ENCODE measurements at places on chromosomes 7 and 10.

GRCh38 chr7:149509774-149510173 lies 12.2 kb upstream of the ZNF746 start:
- no peak for DNase-seq

DNA sequence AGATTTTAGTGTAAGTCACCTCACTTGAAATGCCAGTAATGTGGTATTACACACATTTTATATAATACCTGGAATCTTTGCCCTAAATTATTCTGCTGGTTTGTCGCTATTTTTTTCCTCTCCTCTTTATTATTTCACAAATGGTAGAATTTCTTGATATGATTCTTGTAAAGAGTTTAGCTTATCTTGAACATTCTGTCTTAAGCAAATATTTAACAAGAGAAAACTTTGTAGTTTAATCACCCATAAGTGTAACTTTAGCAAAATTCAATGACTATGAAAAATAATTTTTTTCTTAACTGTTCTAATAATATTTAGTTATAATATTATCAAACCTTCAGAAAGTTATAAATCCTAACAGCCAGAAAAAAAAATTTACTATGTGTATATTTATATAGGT lies 56.7 kb downstream of the NHLRC2 start:
- no peak for DNase-seq

GRCh38 chr7:45500257-45500656 lies 73.9 kb upstream of the ADCY1 start:
- no peak for DNase-seq

DNA sequence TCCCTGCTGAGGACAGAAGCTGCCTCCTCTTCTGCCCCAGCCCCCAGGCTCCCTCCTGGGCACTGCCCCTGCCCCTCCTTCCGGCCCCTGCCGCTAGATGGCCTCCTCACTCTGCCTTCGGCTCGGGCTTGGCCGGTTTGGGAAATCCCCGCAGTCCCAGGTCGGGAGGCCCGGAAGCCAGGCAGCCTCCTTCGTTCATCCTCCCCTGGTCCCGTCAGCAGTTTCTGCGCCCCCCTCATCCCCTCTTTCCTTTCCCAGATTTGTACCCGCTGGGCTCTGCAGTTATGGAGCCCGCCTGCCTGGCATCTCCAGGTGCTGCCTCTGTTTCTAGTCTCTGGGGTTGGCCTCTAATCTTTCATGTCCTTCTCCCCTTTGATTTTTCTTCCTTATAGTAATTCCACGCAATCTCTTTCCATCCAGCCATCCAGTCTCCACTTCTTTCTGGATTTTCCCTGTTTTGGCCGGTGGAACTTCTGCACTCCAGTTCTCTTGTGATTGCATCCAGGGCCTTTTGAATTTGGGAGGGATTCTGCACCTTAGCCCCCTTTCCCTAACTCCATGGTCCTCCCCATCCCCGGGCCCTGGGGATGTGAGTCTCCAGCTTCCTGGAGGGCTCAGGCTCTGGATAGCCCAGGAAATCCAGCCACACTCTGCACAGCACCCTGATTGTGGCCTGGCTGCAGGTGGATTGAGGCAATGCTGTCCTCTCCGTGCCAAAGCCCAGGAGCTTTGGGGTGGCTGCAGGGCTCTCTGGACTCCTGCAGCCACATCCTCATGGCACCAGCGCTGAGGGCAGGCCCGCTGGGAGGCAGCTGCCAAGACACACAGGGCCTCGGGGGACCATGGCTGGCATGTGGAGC lies 3.3 kb upstream of the SHH start:
- no peak for DNase-seq

DNA sequence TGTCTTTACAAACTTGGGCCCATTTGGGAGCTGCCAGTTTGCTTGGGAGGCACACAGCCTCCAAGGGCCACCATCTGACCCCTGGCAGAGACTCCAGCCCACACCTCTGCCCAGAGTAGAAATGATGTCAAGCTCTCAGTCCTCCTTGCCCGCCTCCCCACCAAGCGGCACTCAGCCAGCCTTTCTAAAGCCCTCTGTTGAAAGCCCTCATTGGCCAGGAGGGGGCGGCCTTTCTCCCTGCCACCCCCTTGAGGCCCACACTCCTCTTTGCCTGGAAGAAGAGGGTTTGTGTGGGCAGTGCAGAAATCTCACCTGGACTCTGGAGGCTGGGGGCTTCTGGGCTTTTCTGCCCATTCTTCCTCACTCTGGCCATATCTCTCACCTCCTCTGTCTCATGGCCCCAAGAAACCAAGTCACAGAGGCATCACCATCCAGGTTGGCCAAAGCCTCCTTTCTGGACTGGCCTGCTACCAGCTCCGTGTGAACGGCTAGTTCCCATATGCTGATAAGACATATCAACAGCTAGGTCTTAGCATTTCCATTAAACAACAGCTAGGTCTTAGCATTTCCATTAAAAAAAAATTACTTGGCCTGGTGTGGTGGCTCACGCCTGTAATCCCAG lies 36.1 kb downstream of the UBTD1 start:
- no peak for DNase-seq

DNA sequence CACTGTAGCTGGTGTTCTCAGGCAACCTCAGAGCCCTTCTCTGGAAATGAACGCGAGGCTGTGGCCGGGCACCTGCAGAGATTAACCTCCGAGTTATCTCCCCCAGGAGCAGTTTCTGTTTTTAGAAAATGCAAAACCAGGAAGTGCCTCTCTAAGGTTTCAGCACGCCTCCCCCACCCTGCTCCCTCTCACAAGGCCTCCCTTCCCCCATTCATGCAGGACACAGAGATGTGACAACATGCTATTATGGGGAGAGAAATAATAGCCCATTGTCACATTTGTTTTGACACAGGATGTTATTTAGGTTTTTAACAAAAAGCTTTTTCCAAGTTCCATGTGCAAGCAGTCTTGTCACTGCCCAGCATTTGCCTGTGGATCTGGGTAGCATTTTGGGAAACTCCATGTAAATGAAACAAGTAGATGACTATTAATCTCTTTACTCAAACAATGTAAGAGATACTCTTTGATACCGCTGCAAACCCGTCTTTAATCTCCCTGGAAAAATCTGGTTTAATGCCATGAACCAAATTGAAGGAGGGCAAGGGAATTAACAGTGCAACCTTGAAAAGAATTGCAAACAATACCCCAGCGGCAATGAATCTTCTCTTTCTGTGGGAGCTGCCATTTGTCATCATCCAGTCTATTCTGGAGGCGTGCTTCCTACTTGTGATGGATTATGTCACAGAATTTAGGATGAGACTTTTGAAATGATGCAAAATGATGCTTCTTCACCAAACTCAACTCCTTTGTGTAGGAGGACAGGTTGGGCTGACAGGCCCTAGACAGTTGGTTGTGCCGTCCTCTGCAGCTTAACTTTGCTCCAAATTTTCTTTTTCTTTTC lies 86.5 kb upstream of the NMT2 start:
- no peak for DNase-seq

- no peak for DNase-seq
Measured at GRCh38 chr7:93212881-93213280, 13.4 kb downstream of the HEPACAM2 start.

GRCh38 chr7:119935418-119936025 lies 337.5 kb upstream of the KCND2 start:
- DNase-seq = no peak

GRCh38 chr10:75875740-75876139 lies 444.3 kb downstream of the LRMDA start:
- no peak for DNase-seq

DNA sequence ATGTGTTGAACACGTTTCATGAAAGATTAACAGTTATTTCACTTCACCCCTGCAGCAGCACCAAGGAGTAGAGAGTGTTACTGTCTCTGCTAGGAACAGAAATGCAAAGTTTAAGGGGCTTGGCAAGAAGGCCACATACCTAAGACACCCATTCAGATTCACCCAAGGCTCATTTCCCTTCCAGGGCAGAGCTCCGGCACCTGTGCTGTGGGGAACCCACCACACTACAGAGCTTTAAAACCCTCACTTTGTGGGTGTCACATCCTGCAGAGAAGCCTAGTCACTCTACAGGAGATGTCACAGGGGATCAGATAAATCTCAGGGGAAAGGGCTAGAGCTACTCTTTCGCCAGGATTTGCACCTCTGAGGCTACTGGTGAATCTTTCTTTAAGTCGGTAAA lies 176.1 kb upstream of the KLF6 start:
- no peak for DNase-seq

DNA sequence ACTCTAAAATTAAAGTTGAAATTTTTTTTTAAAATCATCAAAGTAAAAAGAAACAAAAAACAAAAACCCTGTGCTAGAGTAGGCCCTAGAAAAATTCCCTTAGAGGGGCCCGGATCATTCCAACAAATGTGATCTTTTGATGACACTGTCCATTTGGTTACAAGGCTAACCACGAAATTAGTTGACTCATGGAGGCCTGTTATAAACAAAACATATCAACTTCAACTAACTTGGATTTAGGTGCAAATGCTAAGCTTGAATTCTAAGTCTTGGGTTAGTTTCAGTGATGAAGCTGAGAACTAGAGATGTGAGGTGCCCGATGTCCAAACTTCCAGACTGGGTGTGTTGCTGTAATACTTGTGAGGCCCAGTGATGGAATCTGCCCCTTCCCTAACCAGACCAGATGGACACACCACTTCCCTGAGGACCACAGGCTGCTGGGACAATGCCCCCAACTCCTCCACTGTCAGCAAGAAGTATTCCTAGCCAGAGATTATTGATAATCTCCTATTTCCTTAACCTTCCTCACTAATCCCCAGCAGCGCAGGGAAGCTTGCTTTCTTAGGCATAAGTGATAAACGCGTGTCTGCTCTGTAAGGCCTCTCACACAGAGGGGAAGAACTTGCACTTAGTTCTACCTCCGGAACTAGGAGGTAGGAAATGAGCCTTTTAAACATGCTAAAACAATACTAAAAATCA lies 108.7 kb downstream of the RAPGEF5 start:
- DNase-seq = no peak

DNA sequence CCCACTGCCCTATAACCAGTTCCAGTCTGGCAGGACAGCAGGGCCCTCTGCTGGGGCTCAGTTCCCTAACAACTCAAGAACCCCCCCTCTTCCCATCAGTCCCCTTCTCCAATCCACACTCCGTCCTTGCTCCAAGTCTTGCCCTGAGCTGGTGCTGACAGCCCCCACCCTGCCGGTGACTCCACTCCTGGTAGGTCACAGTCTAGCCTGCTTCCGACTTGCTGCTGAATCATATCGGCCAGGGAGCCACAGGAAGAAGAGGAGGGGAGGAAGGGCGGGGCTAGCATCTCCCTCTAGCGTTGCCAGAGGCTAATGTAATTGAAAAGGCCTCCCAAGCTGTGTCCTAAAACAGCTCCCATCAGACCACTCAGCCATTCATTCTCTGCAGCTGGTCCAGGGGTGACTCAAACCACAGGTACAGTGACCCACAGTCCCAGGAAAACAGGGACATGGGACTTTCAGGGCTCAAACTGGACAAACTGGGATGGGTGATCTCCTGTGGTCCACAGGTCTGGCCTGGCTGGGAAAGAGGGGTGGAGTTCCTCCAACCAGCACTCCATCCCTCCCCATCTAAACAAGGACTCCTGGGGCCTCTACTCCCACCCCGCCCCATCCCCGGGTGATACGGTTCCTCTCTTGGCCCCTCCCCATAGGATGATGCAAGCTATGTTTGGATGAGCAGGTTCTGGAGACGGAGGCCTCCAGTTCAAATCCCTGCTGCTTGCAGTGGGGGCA lies 158.8 kb downstream of the SH3PXD2A start:
- no peak for DNase-seq

- no peak for DNase-seq
Measured at GRCh38 chr10:4498711-4499251, 327.2 kb upstream of the AKR1E2 start.

DNA sequence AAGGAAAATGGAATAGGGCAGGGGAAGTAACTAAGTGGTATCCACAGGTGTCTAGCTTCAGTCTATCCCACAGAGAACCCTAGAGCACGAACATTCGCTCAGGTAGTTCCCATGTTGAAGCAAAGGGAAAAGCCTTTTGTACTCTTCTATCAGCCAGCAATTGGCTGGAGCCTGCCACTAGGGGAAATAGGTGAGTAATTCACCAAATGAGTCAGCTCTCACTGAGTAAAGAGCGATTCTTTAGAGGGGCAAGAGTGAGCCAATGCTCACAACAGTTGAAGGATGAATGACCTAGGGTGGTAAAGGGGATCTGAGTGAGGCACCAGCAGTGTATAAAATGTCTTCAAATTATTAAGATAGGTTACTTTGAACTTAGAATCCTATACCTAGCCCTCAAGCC lies 94.1 kb upstream of the ZNF800 start:
- DNase-seq = no peak

- DNase-seq = peak; percentile 47
Measured at GRCh38 chr7:111657018-111657417, 94.7 kb upstream of the IMMP2L start.

- DNase-seq = no peak
Measured at GRCh38 chr10:71882813-71883659, 32.0 kb upstream of the PSAP start.

DNA sequence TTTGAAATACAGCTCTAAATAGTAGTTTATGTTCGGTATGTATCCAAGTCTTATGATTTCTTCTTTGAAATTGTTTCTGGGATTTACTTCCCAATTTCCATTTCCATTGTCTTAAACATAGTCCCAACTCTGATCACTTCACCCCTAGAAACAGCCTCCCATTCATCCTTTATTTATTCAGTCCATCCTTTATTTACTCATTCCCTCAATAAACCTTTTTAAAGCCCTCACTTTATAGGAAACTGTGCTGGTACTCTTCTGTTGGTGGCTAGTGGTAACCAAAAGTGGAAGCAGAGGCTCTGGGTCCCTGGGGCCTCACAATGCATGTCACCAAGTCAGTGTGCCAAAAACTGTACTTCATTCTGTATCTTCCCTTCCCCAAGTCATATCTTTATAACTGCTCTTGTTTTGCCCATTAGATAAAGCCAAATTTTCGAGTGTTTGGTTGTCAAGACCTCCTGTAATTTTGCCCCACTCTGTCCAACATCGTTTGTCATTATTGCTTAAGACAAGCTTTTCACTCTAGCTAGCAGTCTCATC lies 3.9 kb upstream of the EPC1 start:
- DNase-seq = no peak

- no peak for DNase-seq
Measured at GRCh38 chr7:98307971-98308466, 26.5 kb downstream of the BRI3 start.

- no peak for DNase-seq
Measured at GRCh38 chr10:125160856-125161706, 718 bp upstream of the CTBP2 start.

DNA sequence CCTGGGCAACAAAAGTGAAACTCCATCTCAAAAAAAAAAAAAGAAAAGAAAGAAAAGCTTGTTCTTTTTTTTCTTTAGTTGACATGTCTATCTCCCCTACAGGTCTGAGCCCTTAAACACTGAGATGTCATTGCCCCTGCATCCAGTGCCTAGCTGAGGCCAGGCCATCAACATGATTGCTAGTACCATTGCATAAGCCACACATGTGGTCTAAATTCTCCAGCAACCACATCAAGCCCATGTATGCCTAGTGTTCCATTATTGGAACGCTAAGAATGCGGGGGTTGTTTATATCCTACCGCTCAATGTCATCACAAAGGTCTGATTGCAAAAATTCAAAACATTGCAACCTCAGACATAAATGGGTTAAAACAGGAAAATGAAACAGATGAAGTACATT lies 62.7 kb downstream of the NPTX2 start:
- no peak for DNase-seq

- DNase-seq = no peak
Measured at GRCh38 chr10:79401015-79401921, 44.2 kb downstream of the ZCCHC24 start.

- DNase-seq = no peak
Measured at GRCh38 chr10:73017955-73018480, 63.4 kb upstream of the PLA2G12B start.

Measured in esophagus muscularis mucosa (tissue), 4 donors.